ENCODE measurements at places on chromosomes 11 and 22. TPM values are rescaled to one million over a fixed set of nuclear protein-coding genes. Genes with fewer than 3 reads are reported as not detected.

Gene C11orf86
- not detected for polyA plus RNA-seq

Gene LRRN4CL
- not detected for polyA plus RNA-seq

Gene SLC36A4
- 26.8 TPM for polyA plus RNA-seq

Gene PATL1
- polyA plus RNA-seq: 8.2 TPM

Gene KCNJ1
- not detected for polyA plus RNA-seq

Gene RTN4RL2
- 0.09 TPM for polyA plus RNA-seq

Gene MYO18B
- polyA plus RNA-seq: 0.14 TPM

Gene GAL
- polyA plus RNA-seq: not detected

Gene CD59
- 47.5 TPM for polyA plus RNA-seq

Gene USP2
- polyA plus RNA-seq: 0.13 TPM

Gene APOBEC3A
- polyA plus RNA-seq: not detected

Gene LRRC56
- 0.44 TPM for polyA plus RNA-seq

Gene ARHGAP1
- polyA plus RNA-seq: 43.5 TPM

Gene SAA4
- polyA plus RNA-seq: not detected
